Bronchial epithelial cell (primary cell): ENCODE measurements at places on chromosomes 4 and X. TPM values are rescaled to one million over a fixed set of nuclear protein-coding genes. Genes with fewer than 3 reads are reported as not detected.

- peak; percentile 41 for DNase-seq
Observed at GRCh38 chr4:140296335-140297220, 76.9 kb upstream of the SCOC start.

- DNase-seq: no peak
Observed at GRCh38 chr4:183287677-183288076, 32.4 kb downstream of the CLDN22 start.

DNA sequence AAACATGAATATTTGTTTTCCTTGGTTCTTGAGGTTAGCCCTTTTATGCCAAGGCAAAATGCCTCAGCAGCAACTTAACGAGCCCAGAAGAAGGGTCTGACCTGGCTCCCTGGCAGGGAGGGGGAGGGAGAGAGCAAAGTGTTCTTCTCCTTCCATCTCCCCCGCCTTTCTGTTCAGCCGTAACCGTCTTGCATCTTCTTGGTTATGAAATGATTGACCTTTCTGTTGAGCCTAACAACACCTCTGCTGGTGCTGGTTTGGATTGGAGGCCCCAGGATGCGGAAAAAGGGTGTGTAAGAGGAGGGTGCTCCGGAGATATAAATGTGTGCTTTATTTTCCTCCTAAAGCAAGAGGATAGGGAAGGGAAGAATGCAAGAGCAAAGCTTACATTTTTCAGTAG is 44.7 kb downstream of the PTTG2 start:
- no peak for DNase-seq

DNA sequence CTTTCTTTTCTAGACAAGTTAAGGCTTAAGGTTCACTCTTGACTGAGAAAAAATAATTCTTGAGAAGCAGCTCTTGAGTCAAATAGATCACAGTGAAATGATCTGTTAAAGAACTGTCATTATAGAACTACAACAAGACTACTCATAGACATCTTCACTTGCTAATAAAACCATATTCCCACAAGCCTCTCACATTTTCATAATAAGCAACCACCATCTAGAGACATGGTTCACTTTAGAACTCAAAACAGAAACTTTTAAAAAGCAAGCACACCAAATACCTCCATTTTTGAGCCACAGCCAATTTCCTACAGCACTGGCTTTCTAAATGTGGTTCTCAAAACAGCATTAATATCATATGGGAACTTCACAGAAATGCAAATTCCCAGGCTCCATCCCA is 309.5 kb downstream of the TMA16 start:
- no peak for DNase-seq

DNA sequence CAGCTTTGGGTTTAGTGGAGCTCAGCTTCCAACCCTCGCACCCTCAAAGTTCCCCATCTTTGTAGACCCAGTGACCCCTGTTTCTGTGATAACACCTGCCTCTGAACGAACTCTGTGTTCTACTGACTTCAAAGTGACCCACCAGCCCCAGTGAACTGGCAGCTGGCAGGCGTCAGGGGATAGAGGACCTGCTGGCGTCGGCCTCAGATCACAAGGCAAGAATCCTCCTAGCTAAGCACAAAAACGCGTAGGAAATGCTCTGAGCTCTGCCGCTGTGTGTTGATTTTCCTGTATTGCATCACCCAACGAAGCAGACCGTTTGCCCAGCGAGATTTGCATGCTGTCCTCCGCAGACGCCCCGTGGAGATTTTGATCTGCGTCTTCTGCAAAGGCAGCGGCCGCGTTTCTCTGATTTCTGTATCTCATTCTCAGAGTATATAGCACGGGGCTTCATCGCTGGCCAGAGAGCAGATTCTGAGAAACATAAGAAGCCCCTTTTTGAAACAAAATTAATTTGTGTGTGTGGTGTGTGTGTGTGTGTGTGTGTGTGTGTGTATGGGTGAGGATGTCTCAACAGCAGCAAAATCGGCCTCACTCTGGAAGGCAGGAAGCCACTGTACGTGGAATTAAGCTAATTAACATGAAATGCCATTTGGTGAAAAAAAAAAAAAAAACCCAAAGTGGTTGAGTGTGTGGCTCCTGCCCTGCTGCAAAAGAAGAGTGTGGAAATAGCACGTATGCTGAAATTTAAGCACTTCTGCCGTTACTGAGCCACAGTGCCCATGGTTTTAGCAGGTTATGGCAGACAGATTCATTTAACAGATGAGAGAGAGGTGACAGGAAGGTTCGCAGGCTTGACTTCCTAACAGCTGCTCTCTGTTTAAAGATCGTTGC is 29.2 kb upstream of the ASMTL start:
- DNase-seq: peak; percentile 34

- DNase-seq: no peak
Observed at GRCh38 chr4:52358366-52358765, 300.7 kb downstream of the USP46 start.

- no peak for DNase-seq
Observed at GRCh38 chrX:120999413-120999812, 13.9 kb upstream of the CT47A1 start.

DNA sequence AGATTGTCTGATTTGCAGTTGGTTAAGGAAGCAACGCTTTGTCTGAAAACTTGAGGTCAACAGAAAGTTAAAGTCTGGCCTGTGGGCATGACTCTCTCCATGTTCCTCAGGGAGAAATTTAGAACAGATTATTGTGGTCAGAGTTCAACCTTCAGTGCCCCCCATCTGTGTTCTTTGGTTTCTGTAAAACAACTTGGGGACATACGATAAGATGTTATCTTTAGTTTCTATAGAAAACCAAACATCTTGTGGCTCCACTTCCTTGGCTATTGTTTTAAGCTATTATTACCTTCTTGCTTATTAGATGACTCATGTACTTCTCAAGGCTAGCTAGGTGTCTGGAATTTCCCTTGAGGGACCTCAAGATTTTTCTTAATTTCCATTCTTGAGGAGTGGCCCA is 507.7 kb downstream of the PDHA2 start:
- DNase-seq: peak; percentile 15

DNA sequence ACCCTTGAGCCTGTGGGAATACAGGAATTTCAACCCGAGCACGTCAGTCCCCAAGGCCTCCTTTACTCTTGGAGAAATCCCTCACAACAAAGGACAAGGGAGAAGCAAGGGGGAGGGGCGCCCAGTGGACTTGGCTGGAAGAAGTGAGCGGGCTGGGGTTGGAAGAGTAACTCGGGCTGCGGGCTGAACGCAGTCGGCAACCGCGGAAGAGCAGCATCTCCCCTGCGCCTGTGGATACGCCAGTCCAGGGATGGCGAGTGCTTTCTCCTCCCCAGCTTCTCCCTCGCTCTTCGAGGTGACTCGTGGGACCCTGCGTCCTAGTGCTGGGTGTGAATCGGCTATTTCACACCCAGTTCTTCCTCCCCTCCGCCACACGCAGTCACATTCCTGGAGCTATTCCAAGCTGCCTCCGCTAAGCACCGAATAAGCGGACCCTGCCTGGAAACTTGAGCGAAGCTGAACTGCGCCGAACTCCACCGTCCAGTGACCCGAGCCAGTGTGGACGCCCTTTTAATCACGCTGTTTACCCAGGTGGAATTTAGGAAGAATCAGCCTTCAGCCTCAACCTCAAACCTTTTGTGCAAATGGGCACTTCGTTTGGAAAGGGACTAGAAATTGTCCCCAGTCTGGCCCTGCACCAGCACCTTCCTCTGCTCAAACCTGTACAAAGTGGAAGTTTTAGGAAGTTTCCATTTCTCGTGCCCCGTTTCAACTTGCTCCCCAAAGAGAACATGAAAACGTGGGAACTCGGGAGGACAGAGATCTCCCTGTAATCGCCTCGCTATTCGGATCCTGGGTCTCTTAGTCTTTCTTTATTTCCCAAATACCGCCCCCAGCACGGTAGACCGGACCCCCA is 64.3 kb upstream of the WDR17 start:
- no peak for DNase-seq

DNA sequence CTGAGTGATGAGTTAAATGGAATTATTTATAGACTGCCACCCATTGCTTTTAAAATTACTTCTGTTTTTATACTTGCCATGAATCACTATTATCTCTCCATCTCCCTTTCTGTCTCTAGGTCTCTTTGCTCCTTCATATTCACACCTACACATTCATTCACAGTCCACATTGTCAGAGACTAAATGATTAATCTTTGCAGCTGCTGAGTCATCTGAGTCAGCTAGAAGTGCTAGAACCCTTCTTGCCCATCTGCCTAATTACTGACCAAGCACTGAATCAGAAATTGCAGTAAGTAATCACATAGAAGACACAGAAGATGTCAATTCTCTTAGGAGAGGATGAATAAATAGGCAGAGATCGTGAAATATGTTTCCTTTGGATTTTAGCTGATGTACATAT is 31.6 kb upstream of the RPS6KA6 start:
- DNase-seq: peak; percentile 55

GRCh38 chr4:91322961-91323360 is 980.8 kb upstream of the GRID2 start:
- no peak for DNase-seq

GRCh38 chrX:106454991-106455390 is 156.8 kb upstream of the RADX start:
- no peak for DNase-seq

DNA sequence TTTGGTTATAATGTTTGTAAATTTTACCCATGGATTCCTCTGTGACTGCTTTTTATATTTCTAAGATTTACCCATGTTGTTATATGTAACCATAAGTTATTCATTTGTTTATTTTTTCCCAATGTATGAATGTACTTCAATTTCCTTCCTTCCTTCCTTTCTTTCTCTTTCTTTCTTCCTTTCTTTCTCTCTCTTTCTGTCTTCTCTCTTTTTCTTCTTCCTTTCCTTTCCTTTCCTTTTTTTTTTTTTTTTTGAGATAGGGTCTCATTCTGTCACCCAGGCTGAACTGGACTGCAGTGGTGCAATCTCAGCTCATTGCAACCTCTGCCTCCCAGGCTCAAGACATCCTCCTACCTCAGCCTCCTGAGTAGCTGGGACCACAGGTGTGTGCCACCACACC is 55.6 kb downstream of the ALPK1 start:
- DNase-seq: no peak

DNA sequence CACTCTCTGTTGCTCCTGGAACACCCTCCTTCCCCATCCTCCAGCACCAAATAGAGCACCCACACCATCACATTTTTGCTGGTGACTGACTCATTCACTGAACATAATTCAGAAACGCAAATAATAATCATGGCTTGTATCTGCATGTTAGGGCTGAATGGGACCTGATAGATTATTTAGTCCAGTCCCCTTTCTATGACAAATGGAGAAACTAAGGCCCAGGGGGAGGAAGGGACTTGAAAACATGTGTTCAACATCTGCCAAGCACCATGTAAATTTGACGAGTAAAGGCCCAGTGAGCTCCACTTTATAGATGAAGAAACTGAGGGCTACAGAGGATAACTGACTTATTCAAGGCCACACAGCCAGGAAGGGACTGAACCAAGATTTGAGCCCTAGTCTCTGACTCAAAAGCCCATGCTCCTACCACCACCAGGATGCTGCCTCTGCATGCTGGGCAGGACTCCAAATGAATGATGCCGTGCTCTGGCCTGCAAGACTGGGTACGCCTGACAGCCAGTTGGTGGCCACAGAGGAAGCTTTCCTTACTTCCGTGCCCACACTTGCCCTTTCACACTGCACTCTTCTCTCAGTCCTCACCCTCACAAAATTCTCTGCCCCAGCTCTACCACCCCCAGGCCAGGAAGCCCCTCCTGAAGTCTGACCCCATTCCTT is 133.3 kb upstream of the PJA1 start:
- DNase-seq: peak; percentile 75

DNA sequence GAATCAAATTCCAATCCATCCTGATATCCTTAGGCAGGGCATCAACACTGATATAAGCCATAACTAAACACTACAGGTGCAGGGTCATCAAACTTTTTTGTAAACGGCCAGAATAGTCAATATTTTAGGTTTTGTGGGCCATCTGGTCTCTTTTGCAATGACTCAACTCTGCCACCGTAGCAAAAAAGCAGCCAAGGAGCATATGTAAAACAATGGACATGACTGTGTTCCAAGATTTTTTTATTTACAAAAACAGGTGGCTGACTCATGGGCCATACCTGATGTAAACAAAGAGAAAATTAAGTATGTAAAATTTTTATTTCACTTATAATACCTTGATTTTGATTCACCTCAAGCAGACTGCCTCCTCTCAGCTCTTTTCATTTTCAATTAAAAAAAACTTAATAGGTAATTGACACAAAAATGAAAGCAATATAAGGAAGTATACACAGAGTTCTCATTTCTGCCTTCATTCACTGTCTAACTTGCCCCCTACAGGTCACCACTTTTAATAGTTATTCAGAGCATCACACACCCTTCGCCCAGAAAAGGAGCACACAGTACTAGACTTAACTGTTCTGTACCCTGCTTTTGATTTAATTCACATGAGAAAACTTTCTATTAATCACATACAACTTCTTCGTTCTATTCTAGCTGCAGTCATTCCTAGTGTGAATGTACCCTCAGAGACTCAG is 35.3 kb upstream of the GPM6B start:
- DNase-seq: peak; percentile 8

ANXA3 gene
- total RNA-seq: 705 and 1,062 TPM in 2 replicates

CSAG3 gene
- total RNA-seq: not detected in 2 replicates

TRIM2 gene
- total RNA-seq: 7.1 and 23.4 TPM in 2 replicates

EFHC2 gene
- under 0.01 TPM in 1 of 2 replicates, not detected in the other for total RNA-seq

ABCG2 gene
- under 0.01 and 0.38 TPM in 2 replicates for total RNA-seq

WNK3 gene
- 0.26 and 0.51 TPM in 2 replicates for total RNA-seq
